ENCODE measurements at places on chromosomes 5 and 9.

DNA sequence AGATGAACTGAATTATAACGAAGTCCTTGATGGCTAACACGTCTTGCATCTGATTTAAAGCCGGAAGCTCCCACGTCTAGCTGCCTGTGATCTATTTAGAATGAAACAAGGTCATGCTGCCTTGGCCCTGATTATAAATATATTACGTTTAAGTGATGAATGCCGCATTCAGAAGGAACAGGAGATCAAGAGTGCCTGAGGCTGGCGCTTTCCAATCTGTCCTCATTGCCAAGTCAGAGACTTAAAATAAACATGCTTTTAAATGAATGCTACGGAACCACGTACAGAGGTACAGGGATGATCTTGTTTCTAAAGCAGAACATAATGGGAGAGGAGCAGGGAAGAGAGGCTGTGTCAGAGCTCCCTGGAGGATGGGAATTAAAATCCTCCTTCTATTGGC lies 292.8 kb downstream of the TLE1 start:
- DNase-seq = no peak

DNA sequence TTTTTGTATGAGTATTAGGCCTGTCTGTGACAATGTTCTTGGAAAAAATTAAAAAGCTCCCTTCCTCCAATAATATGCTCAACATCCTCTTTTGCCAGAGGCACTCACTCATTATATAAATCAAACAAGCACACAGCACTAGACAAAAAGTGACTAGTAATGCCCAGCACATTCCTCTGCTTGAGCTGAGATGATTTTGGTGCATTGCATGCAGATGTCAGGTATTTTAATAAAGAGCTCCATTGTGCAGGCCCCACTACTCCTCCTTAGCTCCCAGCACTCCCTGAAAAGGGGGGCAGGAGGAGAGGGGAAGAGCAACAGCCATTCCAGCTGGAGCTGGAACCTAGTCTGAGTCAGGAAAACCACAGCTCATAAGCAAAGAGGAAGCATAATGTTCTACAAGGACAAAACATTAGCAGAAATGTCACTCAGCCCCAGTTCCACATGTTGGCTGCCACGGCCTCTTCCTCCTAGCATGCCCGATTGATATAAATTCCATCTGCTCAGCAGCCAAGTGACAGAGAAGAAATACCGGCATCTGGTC lies 348.5 kb downstream of the BNC2 start:
- DNase-seq = no peak

GRCh38 chr9:116550696-116551436 lies 136.2 kb upstream of the TRIM32 start:
- DNase-seq = no peak

GRCh38 chr5:84450617-84451414 lies 66.1 kb upstream of the EDIL3 start:
- no peak for DNase-seq

DNA sequence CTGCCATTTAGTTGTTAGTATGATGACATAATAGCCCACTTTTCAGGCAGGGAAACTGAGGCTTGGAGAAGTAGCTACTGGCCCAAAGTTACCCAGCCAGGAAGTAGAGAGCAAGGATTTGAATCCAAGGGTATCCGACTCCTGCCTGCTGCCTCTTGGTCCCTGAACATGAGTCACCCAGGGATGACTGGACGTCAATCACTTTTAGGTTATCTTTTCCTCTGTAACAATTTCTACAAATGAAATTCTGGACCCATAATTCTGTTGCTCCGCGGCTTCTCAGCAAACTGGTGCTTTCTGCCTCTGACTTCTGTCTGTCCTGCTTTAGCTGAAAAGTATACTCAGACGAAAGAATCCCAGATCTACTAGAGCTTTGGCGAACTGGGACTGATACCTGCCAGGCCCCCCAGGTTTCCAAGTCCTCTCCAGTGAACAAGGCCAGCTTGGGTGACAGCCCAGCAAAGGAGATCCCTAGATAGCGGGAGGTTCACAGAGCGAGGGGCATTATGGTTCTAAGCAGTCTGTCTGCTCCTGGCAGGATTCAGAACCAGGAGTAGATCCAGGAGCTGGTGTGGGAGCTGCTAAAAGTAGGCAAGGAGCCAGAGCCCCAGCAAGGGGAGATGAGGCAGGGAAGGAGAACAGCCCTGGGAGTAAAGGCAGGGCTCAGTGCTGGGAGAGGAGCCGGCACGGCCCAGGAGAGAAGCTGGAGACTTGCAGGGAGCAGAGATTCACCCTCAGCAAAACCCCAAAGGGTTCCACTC lies 20.6 kb downstream of the OLFML2A start:
- DNase-seq = no peak

DNA sequence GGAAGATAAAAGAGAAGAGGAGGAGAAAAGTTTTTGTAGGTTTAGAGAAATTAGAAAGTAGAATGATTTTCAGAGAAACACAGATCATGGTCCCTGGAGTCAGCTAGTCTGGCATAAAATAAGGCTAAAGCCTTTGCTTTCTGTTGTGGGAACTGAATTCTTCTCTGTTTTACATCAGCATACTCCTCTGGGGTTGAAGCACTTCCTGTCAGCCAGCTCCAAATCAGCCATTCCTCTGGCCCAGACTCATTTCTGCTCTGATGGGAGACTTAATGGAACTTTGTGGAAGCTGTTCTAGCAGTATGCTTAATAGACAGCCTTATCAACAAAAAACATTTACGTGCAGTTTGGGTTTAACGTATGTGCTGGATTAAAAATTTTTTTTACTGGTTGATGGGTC lies 143.2 kb downstream of the HMHB1 start:
- DNase-seq = no peak

- DNase-seq = no peak
These were observed 16.6 kb downstream of the F2R start for GRCh38 chr5:76732405-76733048.

GRCh38 chr9:27558307-27558706 lies 15.0 kb downstream of the C9orf72 start:
- no peak for DNase-seq

GRCh38 chr5:122844910-122845228 lies 544 bp upstream of the SNX24 start:
- peak; percentile 38 for DNase-seq

DNA sequence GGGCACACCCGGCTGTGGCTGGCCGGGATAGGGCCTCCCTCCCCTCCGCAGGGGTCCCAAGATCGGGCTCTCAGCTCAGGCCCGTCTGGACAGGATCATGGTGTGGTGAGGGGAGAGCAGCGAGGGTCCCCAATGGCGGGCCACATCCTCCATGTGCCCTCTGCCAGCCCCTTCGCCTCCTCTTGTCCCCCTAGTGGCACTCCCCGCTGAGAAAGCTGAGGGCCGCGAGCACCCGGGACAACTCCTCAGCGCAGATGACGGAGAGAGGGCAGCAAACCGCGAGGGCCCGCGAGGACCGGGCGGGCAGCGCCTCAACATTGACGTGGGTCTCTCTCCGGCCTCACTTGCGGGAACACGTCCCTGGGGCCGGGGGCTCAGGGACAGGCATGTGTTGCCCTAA lies 24.6 kb downstream of the NKD2 start:
- DNase-seq = no peak

DNA sequence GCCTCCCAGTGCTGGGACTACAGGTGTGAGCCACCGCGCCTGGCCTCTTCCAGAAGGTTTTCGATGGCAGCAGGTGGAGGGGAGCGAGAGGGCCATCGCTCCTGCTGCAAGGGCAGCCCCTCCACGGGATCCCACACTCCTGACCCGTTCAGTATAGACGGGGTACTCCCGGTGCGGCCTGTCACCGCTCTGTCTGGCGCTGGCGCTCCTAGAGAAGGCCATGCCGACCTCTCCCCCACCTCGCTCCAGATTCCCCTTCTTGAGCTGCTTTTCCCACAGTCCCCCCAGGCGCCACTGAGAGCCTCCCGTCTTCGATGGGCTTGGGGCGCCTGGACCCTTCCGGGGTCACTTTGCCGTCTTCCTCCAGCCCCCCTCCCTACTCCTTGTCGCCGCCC lies 4.3 kb upstream of the SQSTM1 start:
- DNase-seq = no peak

- no peak for DNase-seq
These were observed 85.1 kb downstream of the SLC24A2 start for GRCh38 chr9:19703702-19704101.

- no peak for DNase-seq
These were observed 91.8 kb downstream of the SAXO1 start for GRCh38 chr9:18941060-18941740.

DNA sequence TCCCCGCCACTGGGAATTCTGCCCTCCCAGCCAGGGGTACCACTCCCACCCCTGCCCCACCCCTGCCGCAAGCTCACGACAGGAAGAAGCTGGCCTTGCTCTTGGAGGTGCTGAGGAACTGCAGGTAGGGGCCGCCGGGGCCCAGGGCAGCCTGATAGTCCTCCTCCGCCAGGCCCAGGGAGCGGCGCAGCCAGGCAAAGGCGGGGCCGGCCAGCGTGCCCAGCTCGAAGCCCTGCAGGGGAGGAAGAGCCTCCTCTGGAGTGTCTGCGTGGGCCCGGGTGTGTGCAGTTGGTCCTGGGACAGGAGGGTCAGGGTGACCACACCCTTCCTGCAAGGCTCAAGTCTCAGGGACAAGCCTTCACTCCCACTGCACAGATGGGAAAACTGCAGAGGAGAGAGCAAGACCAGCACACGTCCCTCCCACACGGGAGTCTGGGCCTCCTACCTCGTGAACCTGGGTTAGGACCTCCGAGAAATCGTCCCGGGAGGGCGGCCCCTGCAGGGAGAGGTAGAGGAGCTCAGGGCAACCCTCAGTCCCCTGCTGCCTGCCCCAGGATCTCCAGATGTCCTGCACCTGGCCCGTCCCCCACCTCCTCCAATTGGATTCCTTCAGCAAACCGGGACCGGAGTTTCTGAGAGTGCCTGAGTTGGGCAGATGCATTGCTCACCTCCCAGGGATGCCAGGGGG lies 2.4 kb downstream of the PIP5KL1 start:
- DNase-seq = no peak

GRCh38 chr9:21081451-21081850 lies 3.7 kb upstream of the IFNB1 start:
- no peak for DNase-seq

DNA sequence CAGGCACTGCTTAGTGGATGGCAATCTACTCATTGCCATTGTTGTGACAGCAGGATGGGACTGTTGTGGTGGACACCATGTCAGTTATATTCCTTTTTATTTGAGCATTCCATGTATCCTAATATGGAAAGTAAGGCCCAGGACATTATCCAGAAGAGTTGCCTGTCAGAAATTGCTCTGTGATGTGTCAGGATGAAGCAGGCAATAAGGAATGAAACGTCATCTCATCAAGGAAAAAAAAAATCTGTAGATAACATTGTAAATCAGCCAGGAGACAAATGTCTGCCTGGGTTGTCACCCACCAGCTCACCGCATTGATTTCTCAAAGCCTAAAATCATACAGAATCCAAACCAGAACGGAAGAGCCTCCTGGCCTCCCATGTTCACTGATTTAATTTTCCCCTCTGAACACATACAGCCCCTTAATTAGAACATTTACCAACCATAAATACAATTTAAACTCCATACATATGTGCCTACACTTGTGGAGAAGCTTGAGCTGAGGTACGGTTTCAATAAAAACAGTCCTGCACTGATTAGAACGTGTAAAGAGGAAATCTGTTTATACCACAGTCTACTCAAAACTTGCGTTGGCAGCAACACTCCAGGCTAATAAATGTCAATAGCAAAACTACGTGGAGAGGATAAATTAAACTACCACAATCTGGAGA lies 73.9 kb downstream of the FOXD1 start:
- DNase-seq = no peak

- DNase-seq = no peak
These were observed 10.3 kb downstream of the ACTL7B start for GRCh38 chr9:108845507-108845906.

DNA sequence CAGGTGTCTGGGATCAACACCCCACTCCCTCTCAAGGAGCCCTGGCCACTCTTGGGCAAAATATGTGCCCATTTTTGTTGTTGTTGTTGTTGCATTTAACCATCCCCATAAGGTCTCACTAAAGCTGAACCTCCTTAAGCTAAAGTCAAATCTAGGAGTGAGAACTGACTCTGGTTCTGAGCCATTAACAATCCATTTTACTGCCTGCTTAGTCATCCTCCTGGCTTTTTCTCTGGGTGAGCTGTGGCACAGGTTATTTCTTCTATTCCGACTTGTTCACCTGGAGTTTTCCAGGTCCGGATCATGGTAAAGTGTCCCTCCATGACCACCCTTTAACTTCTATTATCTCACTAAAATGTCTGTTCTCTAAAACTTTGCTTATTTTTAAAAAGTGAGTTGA lies 85.2 kb downstream of the CAMK4 start:
- DNase-seq = no peak

- DNase-seq = no peak
These were observed 17.1 kb upstream of the GRHPR start for GRCh38 chr9:37405350-37405749.

DNA sequence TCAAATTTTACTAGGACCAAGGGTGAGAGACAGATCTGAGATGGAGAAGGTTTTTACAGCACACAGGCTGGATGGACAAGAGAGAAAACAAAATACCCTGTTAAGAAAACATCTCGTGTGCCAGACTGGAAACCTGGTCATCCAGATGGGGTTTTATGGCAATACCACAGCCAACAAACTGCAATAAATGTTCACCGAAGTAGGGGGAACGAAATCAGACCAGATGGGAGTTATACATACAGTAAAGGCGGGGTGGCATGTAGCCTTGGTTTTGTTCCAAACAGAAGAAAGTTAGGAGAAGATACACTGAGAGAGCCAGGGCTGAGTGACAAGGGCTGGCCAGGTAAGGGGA lies 63.3 kb downstream of the DCP2 start:
- DNase-seq = no peak

DNA sequence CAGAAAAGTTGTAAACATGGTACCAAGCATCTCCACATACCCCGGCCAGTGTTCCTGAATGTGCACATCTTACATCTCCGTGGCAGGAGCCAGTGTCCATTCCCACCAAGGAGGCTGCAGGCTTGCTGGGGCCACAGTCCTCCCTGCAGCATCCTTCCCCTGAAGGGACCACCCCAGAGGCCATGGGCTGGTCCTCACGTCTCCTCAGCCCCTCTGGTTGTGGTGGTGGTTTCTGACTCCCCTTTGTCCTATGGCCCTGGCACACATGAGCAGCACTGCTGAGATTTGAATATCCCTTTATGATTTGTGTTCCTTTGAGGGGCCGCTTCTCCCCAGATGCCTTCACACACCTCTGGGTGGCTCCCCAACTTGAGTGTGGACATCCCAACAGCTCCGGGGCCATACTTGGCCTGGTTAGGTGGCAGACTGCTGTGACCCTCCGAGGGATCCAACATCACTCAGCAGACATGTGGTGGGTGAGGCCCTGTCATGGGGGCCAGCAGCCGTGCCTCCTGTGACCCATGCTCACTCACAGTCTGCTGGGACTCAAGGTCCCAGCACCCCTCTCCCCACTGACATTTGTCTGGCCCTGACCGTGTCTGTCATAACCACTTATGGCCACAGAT lies 14.3 kb downstream of the PHF2 start:
- no peak for DNase-seq

DNA sequence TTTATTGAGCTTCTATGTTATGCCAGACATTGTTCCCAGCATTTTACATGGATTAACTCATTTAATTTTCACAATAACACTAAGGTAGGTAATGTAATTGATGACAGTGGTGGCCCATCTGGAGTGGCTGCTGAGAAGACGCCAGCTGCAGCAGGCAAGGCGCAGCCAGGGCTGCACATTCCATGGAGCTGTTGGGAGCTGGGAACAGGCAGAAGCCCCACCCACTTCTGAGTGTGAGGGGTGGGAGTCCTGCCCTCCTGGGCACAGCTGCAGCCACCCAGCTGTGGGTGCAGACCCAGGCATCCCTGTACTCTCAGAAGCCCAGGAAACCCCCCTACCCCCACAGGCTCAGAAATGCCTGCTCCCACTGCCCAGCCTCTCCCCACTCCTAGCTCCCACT lies 183.3 kb downstream of the DEPDC1B start:
- no peak for DNase-seq

GRCh38 chr9:2857564-2858198 lies 13.8 kb upstream of the PUM3 start:
- peak; percentile 78 for DNase-seq

Measured in NCI-H1105 treated with DMSO at 0.1 percent for 48 hours (cell line).